K562 (cell line): ENCODE measurements at places on chromosomes 5 and 9. TPM values are rescaled to one million over a fixed set of nuclear protein-coding genes. Genes with fewer than 3 reads are reported as not detected.
A peak's percentile ranks its signal among the peaks of the same experiment; 100 is the strongest.

DNA sequence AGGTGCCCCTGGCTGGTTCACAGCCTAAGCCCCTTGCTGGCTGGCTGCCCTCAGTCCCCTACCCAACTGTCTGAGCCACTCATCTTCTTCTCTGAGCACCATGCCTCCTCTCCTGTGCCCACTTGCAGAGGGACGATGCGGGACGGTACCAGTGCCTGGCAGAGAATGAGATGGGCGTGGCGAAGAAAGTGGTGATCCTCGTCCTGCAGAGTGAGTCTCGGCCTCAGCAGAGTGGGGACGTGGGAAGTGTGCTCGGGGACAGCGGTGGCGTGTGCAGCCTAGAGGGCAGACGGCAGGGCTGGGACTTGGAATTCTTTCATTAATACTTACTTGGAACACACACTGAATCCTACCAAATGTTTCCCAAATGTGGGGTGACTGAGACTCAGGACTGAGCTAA lies 34.3 kb upstream of the ASS1 start:
- DNase-seq, result no peak

GRCh38 chr9:133107245-133107722 lies 13.8 kb downstream of the RALGDS start:
- no peak for DNase-seq

- DNase-seq, result no peak
These were observed 48.6 kb downstream of the FAM240B start for GRCh38 chr9:38671372-38671731.

- DNase-seq, result no peak
These were observed 8.7 kb upstream of the CORO2A start for GRCh38 chr9:98201102-98201501.

- no peak for DNase-seq
These were observed 78.0 kb downstream of the ARHGAP26 start for GRCh38 chr5:142847898-142848790.

DNA sequence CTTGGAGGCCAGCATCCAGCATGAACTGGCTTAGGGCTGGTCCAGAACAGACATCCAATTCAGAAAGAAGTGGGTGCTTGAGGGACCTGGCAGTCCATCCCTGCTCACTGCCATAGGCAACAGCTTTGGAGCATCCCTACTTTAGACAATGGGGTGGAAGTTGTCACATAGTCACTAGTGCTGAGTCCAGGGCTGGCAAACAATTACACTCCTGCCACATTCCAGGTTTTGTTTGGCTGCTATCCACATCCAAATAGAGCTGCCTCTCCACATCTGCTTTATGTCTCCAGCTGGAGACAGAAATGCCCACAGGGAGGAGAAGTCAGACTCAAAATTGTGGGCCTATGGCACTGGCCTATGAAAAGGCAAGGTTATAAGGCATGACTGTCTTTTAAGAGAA lies 7.0 kb downstream of the FSTL4 start:
- DNase-seq, result no peak

- no peak for DNase-seq
These were observed 5.5 kb upstream of the COL5A1 start for GRCh38 chr9:134636149-134636507.

DNA sequence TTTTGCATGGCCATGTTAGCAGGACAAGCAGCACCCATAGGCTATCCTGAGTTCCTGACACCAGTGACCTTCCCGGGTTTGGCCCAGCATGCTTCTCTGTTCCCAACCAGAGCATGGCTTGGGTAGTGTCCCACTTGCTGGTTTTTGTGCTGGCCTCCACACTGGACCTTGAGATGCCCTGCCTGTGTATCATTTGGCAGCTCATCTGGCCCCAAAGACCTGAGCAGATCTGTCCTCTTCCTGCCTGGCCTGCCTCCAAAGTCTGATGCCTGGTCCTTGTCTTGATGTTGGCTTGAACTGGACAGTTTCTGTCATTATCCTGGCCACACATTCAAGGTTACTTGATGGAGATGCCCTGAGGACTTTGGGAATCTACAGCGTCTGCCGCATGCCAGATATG lies 590.7 kb upstream of the KLF4 start:
- no peak for DNase-seq

- no peak for DNase-seq
These were observed 39.1 kb upstream of the SPATA31C2 start for GRCh38 chr9:88177371-88177770.

DNA sequence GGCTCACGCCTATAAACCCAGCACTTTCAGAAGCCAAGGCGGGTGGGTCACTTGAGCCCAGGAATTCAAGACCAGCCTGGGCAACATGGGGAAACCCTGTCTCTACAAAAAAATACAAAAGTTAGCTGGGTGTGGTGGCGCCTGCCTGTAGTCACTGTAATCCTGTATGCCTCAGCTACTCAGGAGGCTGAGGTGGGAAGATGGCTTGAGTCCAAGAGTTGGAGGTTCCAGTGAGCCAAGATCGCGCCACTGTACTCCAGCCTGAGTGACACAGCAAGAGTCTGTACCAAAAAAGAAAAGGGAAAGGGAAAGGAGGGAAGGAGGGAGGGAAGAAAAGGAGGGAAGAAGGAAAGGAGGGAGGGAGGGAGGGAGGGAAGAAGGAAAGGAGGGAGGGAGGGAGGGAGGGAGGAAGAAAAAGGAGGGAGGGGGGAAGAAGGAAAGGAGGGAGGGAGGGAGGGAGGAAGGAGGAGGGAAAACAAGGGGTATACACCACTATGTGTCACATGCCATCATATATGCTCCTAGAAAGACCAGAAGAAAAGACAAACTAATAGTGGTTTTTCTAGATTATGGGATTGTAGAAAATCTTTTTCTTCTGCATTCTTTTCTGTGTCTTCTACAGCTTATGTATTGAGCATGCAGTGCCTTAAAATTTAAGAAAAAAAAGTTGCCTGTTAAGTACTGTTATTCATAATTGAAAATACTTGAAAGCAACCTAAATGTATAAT lies 240.1 kb downstream of the DENND1A start:
- peak; percentile 47 for DNase-seq

- DNase-seq, result no peak
These were observed 5.9 kb downstream of the HDHD3 start for GRCh38 chr9:113370806-113371325.

DNA sequence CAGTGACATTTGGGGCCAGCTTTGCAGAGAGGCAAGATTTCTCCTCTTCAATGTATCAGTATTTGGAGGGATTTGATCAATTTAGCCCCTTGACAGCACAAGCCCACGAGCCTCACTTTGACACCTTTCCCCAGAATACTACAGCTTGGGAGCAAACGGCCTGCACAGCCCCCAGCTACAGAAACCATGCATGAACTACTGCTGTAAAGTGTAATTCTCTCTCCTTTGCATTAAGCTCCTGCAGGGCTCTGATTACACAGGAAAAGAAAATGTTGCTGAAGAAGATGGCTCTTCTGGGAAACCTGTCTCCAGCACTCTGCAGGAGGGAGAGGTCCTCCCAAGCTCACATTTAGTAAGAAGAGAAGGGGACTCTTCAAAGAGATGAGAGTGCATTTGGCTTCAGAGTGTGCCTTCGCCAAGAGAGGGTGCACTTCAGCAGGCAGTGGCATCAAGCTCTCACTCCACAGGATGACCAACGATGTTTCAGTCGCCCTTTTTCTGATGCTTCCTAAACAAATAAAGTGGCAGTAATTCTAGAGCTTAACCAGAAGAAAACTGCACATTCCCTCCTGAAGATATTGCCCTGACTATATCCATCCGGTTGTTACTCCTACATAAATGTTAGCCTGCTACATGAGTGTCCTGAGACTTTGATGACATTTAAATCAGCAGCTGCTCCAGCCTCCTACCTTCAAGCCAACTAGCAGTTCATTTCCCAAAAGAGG lies 272.2 kb downstream of the AUH start:
- no peak for DNase-seq

GRCh38 chr9:127971357-127972235 lies 9.2 kb downstream of the EEIG1 start:
- no peak for DNase-seq

DNA sequence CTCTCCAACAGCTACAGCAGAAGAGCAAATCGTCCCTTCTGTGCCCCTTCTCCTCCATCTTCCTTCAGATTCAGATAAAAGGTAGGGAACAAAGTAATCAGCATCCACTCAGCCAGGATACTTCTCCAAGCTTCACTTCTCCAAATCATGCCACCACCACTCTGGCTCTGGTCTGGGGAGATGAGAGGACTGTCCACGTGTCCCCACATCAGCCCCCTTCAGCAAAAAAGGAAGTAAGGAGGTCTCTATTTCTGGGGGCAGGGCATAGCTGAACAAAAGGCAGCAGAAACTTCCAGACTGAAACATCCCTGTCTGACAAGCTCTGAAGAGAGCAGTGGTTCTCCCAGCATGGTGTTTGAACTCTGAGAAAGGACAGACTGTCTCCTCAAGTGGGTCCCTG lies 116.9 kb downstream of the C5orf15 start:
- DNase-seq, result no peak

DNA sequence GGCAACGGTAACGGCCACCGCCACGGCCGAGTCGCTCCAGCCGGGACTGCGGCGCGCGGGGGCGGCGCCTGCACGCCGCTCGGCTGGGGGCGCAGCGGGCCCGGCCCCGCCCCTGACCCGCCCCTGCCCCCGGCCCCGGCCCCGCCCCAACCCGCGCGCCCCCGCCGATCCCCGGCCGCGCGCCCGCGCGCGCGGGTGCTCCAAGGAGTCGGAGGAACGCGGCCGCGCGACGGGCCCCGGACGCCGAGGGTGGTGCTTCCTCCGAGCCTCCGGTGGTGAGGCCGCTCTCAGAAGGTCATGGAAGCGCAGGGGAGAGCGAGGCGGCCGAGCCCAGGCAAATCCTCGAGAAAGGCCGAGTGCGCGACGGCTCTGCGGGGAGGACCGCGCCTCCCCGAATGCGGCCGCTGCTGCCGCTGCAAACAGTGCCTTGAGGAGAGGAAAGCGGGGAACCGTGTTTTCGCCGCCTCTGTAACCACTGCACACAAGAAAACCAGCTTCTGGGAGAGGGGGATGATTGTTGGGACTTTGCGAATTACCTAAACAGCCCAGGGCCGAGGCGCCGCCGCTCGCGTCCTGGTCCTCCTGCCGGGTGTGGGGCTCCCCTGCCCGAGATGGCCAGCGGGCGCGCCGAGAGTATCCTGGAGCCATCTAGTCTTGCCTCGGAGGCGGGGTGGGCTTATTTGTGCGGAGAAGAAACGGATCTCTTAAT lies at the start of gene LIFR:
Gene LIFR, minus strand, starts transcription at position 48 of the 709 bp plus-strand sequence. CDS start 25,999 bp downstream, outside the sequence.
- peak; percentile 83 for DNase-seq

DNA sequence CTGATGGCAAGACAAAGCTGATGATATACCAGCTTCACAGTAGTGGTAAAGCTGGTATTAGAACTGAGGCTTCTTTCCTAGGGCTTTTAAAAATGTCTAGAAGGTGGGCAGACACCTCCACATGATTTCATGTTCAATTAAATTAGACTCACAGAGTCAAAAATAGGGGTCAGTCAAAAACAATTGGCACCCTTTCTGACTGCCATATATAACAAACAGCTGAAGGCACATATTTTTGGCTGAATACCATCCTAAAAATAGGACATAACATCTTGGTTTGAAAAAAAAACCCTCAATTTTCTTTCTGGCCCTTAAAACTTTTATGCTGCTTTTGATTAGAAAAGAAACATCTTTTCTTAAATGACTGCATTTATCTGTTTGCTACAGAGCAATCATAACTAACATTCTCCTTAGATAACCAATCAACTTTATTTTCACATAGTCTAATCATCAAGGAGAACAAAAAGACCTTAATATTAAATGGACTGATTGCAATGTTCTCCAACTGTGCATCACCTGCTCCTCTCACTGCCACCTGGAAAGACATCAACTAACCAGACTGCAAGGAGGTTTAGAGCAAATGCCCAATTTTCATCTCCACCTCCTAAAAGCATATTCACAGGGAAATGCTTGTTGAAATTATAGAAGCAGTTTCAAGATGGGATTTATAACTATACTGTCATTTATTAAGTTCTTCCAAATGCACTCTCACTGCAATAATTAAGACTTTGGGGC lies 3.2 kb downstream of the SGTB start:
- DNase-seq, result no peak

DNA sequence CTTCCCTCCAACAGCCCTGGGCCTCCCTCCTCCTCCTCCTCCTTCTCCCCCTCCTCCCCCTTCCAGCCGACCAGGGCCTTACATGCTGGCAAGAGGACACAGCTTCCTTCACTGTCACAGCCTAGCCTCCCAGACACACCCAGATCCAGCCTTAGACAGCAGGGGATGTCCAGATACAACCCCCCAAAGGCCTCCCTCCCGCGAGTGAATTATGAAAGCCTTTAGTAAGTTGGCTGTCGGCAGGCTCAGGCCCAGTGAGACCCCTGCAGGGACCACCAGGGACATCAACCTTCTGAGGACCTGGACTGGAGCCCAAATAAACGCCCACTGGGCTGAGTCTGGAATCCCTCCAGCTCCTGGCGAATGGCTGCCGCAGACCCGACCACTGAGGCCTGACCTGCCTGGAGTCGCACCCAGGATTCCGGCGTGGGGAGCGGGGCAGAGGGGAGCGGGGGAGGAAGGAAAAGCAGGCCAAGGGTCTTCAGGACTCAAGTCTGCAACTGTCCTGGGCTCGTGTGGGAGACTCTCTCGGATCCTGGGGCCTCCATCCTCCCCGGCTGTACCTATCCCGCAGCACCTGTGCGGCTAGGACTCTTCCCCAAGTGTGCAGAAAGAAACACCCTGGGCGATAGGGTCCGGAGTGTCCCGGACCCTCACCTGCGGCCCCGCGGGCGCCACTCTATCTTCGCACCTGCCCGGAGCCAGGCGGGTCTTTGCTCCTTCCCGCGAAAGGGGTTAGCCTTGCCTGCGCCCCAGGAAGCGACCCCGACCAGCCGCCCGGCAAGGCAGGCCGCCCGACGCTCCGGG lies 705 bp downstream of the SEPTIN8 start:
- peak; percentile 75 for DNase-seq

- DNase-seq, result no peak
These were observed 74.7 kb downstream of the VAV2 start for GRCh38 chr9:133917375-133917774.

- no peak for DNase-seq
These were observed 27.8 kb upstream of the ALDOB start for GRCh38 chr9:101463397-101463796.

- no peak for DNase-seq
These were observed 54.1 kb downstream of the MRPS30 start for GRCh38 chr5:44862808-44863207.

DNA sequence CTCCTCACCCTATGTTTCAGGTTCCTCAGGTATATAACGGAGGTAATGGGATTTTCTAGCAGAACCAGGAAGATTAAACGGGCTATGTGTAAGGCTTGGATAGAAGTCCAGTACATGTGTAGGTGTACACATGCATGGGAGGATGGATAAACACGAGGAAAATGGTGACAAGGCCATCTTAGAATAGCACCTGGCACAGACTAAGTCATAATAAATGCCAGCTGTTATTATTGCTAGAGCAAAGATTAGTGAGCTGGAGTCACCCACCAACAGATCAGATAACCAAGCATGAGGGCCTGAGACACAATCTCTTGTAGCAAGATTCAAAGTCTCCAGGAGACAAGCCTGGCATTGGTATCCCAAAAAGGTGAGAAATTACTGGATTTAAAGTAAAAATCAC lies 21.1 kb downstream of the SPOCK1 start:
- no peak for DNase-seq

- DNase-seq, result no peak
These were observed 9.6 kb downstream of the SLCO4C1 start for GRCh38 chr5:102286476-102286875.

The PCDH1 gene
- total RNA-seq, result 3.2 and 3.6 TPM in 2 replicates

The ZNF474 gene
- total RNA-seq, result 0.16 and 0.25 TPM in 2 replicates

The UBLCP1 gene
- total RNA-seq, result 21.6 and 22.1 TPM in 2 replicates

The GABRP gene
- total RNA-seq, result 0.13 TPM in 1 of 2 replicates, not detected in the other

The GPX3 gene
- 0.72 and 0.86 TPM in 2 replicates for total RNA-seq

The PCDHGA10 gene
- 0.07 and 0.13 TPM in 2 replicates for total RNA-seq

The SCGB3A2 gene
- 0.35 TPM in 1 of 2 replicates, not detected in the other for total RNA-seq

The KIF12 gene
- total RNA-seq, result not detected in 2 replicates

The YIPF5 gene
- 26.7 and 27.4 TPM in 2 replicates for total RNA-seq

The DOLK gene
- total RNA-seq, result 14.2 and 14.7 TPM in 2 replicates

The LCN9 gene
- total RNA-seq, result not detected in 2 replicates
